Hippocampal formation (tissue), 2 donors: ENCODE measurements at places on chromosomes 2 and 18.
A peak's percentile ranks its signal among the peaks of the same experiment; 100 is the strongest.

GRCh38 chr18:44679914-44680272, 795 bp upstream of the SETBP1 start:
- peak; percentile 36 for DNase-seq

DNA sequence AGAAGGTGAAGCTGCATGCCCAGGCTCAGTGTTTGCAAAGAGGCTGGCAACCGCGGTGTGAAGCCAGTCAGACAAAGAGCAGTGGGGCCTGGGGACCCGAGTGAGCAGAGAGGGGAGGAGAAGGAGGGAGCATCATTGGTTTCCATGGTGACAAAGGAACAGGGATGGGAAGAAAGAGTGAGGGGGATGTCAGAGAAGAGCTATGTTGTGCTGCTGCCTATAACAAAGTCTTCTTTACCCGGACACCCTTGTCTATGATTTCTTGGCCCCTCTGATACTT, 14.5 kb downstream of the TMEM247 start:
- DNase-seq: peak; percentile 3

DNA sequence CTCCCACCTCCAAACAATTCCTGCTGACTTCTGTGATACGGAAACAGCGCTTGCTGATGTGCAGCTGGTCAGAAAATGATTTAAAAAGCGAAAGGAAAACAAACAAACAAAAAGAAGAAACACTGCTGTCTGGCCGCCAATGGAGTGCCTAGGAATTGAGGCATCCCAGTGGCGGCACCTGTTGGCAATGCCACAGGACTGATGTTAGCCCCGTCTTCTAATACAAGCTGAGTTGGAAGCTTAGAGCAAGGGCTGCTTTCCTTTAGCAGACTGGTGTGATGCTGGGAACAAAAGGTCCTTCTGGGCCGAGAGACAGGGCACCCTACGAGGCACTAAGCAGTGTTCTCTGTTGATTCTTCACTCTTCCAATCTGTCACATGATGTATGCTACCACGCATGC, 163.6 kb upstream of the REV1 start:
- no peak for DNase-seq

DNA sequence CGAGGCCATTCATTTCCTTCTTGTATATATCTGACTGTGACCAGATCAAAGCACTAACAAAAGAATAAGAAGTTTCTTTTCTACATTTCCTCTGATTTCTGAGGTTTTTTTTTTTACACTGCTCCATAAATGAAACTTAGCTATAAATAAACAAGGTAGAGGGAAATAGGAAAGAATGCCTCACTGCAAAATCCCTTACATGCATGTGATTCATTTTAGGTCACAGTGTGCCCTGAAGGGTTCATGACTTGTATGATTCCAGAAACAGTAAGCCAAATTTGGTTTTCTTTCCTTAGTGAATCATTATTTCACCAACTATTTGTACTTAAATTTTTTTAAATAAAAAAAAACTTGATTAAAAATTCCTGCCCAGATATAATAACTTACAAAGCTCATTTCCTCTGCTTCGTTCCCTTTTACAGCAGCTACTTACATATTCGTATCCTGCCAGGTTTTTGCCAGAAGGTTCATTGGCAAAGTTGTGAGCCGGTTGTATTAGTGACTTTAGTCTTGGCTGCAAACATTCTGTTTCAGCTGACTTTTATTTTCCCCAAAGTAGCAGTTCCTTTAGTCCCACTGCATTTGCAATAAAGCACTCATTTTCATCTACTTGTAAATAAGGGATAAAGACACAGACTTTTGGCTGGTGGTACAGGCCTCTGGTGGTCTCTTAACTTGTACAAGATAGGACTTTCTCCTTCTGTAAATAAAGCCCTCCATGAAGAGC, 58.6 kb downstream of the LRP2 start:
- no peak for DNase-seq

DNA sequence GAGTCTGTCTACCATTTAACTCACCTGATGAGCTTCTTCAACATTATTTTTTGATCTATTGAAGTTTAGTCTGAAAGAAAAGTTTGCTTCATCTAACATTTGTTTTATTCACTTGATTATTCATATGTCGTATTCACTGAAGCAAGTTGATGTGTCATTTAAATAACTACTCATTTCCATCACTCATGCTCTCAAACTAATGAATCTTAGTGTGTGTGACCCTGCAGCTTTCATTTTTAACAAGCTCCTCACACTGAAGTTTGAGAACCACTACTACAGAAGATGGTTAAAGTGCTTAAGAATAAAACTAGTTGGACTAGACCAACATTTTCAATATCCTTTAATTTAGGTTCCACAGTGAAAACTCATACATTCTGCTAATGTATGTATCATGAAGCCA, 1.8 kb upstream of the ABI2 start:
- no peak for DNase-seq

- DNase-seq: no peak
Observed at GRCh38 chr18:6938003-6938402, 179.6 kb downstream of the LAMA1 start.

DNA sequence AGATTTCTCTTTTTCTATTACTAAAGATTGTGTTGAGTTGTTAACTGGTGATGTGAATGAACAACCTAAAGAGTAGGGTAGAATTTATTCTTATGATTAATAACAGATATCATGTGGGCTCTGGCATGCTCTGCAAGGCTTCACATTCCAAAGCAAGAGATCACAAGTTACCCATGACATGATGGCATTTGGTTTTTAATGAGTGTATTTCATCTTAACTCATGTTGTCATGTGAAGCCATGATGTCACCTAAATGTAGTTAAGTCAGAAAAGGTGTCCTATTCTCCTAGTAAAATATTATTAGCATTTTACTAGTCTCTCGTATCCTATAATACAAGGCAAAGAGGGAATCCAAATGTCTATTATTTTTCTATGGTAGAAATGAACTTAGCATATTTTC, 678.0 kb downstream of the ARHGAP15 start:
- no peak for DNase-seq

- no peak for DNase-seq
Observed at GRCh38 chr2:215621381-215621780, 185.5 kb upstream of the FN1 start.

DNA sequence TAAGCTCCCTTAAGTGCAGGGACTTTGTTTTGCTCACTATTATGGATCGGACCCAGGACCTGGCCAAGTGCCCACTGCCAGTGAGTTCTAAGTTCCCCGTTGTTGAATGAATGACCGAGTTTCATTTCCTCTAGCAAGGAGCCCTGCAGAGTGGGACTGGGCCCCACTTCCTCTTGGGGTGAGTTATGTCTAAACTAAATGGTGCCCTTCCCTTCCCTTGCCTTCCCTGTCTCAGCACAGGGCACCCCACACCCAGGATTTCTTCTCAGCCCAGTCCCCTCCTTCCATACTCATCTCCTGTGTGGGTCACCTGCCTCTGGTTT, 195.3 kb upstream of the HS6ST1 start:
- peak; percentile 14 for DNase-seq

- no peak for DNase-seq
Observed at GRCh38 chr2:233234264-233234663, 17.2 kb upstream of the ATG16L1 start.

DNA sequence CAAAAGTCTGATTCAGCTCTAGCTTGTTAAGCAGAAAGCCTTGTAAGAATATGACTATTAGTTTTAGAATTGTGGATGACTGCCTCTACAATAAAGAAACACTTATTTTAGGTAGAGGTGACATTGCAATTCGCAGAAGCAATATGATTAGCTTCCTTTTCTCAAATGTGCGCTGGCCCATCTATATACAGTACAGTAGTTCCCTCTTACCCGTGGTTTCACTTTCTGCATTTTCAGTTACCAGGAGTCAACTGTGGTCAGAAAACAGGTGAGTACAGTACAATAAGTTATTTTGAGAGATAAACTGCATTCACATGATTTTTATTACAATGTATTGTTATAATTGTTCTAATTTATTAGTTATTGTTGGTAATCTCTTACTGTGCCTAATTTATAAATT, 405.1 kb downstream of the GPD2 start:
- DNase-seq: no peak

- no peak for DNase-seq
Observed at GRCh38 chr2:229601936-229602335, 112.4 kb downstream of the DNER start.
